Thyroid gland (tissue), 4 donors: ENCODE measurements at places on chromosomes 6 and 20. TPM values are rescaled to one million over a fixed set of nuclear protein-coding genes. Genes with fewer than 3 reads are reported as not detected.

The CALHM6 gene
- total RNA-seq = 1.3 TPM

The ATG5 gene
- total RNA-seq = 58.7 TPM

- H3K4me3 ChIP-seq = no peak overlapping the region
- H3K4me1 ChIP-seq = peaks cover 24% of the 10 kb centered on the region
- no peak overlapping the region for H3K27ac ChIP-seq
- no peaks in the 10 kb centered on the region for H3K27me3 ChIP-seq
Measured at GRCh38 chr6:43825187-43826115, 55.4 kb downstream of the VEGFA start.

GRCh38 chr6:44630125-44631028 lies 242.9 kb downstream of the CDC5L start:
- no peak overlapping the region for H3K4me3 ChIP-seq
- no peaks in the 10 kb centered on the region for H3K4me1 ChIP-seq

DNA sequence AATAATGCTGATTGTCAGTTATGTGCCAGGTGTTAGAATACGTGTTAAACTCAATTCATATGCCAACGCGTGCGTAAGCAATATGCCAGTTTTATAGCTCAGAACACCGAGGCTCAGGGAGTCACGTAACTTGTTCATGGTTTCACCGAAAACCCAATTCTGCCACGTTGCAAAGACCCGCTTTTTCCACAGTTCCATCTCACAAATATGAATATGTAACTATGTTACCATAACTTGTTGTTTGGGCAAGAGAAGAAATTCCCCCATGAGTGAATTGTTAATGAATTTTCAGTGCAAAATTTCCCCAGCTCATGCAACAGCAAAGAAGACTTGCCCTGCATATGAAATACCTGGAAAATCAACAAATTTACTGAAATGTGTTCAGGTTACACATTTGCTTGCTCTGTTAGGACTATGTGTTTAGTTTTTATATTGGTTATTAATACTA lies 30.1 kb downstream of the SF3B5 start:
- no peaks in the 10 kb centered on the region for H3K4me1 ChIP-seq
- DNase-seq = no peak
- no peaks in the 10 kb centered on the region for H3K36me3 ChIP-seq
- no peak overlapping the region for H3K27ac ChIP-seq

GRCh38 chr6:26064619-26065257 lies 22.5 kb upstream of the HFE start:
- H3K27me3 ChIP-seq = no peaks in the 10 kb centered on the region
- H3K27ac ChIP-seq = no peak overlapping the region
- peak; percentile 17 for DNase-seq
- no peaks in the 10 kb centered on the region for H3K4me1 ChIP-seq

DNA sequence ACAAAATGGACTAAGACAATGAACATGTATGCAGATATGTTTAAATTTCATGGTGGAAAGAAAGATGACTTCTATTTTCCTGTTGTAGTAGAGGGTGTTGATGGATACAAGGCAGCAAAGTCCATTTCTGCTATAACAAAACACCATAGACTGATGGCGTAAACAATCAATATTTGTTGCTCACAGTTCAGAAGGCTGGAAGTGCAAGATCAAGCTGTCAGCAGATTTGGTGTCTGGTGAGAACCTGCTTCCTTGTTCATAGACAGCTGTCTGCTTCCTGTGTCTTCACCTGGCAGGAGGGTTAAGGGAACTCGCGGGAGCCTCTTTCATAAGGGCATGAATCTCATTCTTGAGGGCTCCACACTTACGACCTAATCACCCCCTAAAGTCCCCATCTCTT lies 83.0 kb upstream of the ELOVL5 start:
- no peak overlapping the region for H3K27ac ChIP-seq
- no peaks in the 10 kb centered on the region for H3K36me3 ChIP-seq
- no peak for DNase-seq

- no peaks in the 10 kb centered on the region for H3K36me3 ChIP-seq
- H3K4me1 ChIP-seq = peaks cover 5% of the 10 kb centered on the region
- H3K4me3 ChIP-seq = no peak overlapping the region
Measured at GRCh38 chr6:80456724-80457438, 350.4 kb downstream of the BCKDHB start.

- no peak overlapping the region for H3K4me3 ChIP-seq
- DNase-seq = no peak
- peaks cover 3% of the 10 kb centered on the region for H3K36me3 ChIP-seq
Measured at GRCh38 chr6:131172222-131172621, 37.0 kb downstream of the AKAP7 start.

The TINAG gene
- total RNA-seq = not detected

The SLC26A8 gene
- total RNA-seq = 0.13 TPM

GRCh38 chr20:16158090-16158975 lies 414.9 kb downstream of the KIF16B start:
- no peak overlapping the region for H3K4me3 ChIP-seq
- no peak overlapping the region for H3K27ac ChIP-seq
- DNase-seq = no peak
- H3K4me1 ChIP-seq = no peaks in the 10 kb centered on the region
- H3K36me3 ChIP-seq = no peaks in the 10 kb centered on the region
- H3K27me3 ChIP-seq = no peaks in the 10 kb centered on the region

DNA sequence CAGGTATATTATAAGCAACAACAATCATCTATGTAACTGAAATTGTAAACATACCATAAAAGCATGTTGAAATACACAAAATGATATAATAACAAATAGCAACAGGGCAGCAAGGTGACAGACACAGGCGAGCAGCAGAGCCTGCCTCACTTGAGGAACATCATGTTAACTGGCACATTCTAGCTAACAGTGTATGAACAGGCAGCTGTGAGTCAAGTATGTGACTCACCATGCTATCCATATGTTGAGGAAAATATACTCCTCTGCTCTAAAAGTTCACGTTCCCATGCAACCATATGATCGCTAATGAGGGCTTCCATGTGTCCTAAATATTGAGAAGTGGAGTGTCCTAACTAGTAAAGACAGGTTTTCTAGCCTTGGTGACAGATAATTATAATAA lies 18.4 kb downstream of the SERAC1 start:
- no peak overlapping the region for H3K4me3 ChIP-seq
- no peak overlapping the region for H3K27ac ChIP-seq
- no peaks in the 10 kb centered on the region for H3K4me1 ChIP-seq
- peaks cover 10% of the 10 kb centered on the region for H3K36me3 ChIP-seq
- no peaks in the 10 kb centered on the region for H3K27me3 ChIP-seq
- no peak for DNase-seq

DNA sequence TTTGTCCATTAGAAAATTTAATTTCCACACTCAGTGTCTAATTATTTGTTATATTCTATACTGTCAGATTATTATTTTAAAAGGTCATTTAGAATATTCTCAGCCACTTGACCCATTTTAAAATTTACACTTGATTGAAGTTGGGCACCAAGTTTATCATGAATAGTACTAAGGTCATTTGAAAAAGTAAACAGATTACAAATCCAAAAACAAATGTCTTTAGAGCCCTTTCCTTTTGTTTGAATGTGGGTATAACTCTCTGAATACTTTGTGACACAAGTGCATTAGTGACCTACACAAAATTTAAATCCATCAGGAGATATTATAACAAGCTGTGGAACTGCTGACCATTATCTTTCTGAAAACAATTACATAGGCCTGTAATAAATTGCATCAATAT lies 11.3 kb downstream of the HIVEP2 start:
- no peaks in the 10 kb centered on the region for H3K27me3 ChIP-seq
- H3K4me1 ChIP-seq = peaks cover 9% of the 10 kb centered on the region
- no peaks in the 10 kb centered on the region for H3K36me3 ChIP-seq
- no peak for DNase-seq

DNA sequence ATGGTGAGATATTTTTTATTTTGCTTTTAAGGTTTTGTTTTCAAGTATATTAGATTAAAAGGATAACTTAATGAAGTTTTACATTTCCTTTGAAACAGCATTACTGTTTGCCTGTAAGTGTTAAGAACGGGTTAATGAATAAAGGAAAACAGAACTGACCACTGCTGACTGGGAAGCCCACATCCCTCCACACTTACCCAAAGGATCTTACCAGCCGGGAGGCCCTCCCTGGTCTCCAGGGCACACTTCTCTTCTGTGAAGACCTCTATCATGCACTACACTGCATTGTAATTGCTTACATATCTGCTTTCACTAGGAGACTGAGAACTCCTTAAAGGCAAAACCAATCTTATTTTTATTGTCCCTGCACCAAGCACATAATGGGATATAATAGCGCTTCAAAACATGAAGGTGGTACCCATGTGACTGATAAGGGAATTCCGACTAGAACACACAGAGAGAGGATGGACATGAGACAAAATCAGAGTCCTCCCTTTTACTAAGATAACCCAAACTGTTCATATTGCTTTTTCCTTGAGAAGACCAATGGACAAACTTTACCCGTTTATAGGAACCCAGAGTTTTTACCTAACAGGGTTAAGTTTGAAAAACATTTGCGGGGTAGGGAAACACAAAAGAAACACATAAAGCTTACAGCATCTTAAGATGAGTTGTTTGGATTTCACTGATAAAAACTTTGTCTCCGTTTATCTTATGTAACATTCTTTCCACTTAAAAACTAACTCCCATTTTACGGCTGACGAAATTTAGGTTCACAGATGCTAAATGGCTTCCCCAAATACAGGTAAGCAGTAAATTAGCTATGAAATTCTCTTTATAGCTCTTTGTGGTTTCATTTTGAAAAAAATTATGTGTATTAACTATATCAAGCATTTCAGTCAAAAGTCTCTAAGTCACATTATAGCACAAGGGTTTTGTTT lies 8.7 kb downstream of the EZR start:
- H3K27ac ChIP-seq = peak overlapping the region; percentile 69
- no peak for DNase-seq
- H3K36me3 ChIP-seq = no peaks in the 10 kb centered on the region

The RNF114 gene
- total RNA-seq = 175 TPM

The NTSR1 gene
- total RNA-seq = not detected

- H3K27ac ChIP-seq = no peak overlapping the region
- no peaks in the 10 kb centered on the region for H3K27me3 ChIP-seq
- H3K4me3 ChIP-seq = no peak overlapping the region
- H3K36me3 ChIP-seq = peaks cover 23% of the 10 kb centered on the region
Measured at GRCh38 chr20:62159839-62160238, 16.3 kb downstream of the SS18L1 start.

GRCh38 chr6:100809346-100809745 lies 71.8 kb downstream of the ASCC3 start:
- H3K4me3 ChIP-seq = no peak overlapping the region
- H3K27me3 ChIP-seq = no peaks in the 10 kb centered on the region
- H3K27ac ChIP-seq = no peak overlapping the region
- no peaks in the 10 kb centered on the region for H3K4me1 ChIP-seq
- DNase-seq = no peak
- no peaks in the 10 kb centered on the region for H3K36me3 ChIP-seq

The HSPA1L gene
- 3.6 TPM for total RNA-seq

The SCAF8 gene
- total RNA-seq = 62.1 TPM

GRCh38 chr6:138278326-138278725 lies 60.0 kb upstream of the PBOV1 start:
- H3K4me1 ChIP-seq = peaks cover 2% of the 10 kb centered on the region
- H3K27me3 ChIP-seq = no peaks in the 10 kb centered on the region
- no peak overlapping the region for H3K4me3 ChIP-seq
- H3K27ac ChIP-seq = no peak overlapping the region

- DNase-seq = no peak
- peaks cover 11% of the 10 kb centered on the region for H3K4me1 ChIP-seq
- no peak overlapping the region for H3K4me3 ChIP-seq
- peak overlapping the region; percentile 67 for H3K27ac ChIP-seq
- no peaks in the 10 kb centered on the region for H3K27me3 ChIP-seq
Measured at GRCh38 chr6:148472171-148473105, 129.8 kb downstream of the SASH1 start.

- no peak overlapping the region for H3K27ac ChIP-seq
- no peaks in the 10 kb centered on the region for H3K36me3 ChIP-seq
- H3K27me3 ChIP-seq = no peaks in the 10 kb centered on the region
- DNase-seq = no peak
- H3K4me3 ChIP-seq = no peak overlapping the region
Measured at GRCh38 chr20:20827992-20828597, 115.7 kb upstream of the RALGAPA2 start.

DNA sequence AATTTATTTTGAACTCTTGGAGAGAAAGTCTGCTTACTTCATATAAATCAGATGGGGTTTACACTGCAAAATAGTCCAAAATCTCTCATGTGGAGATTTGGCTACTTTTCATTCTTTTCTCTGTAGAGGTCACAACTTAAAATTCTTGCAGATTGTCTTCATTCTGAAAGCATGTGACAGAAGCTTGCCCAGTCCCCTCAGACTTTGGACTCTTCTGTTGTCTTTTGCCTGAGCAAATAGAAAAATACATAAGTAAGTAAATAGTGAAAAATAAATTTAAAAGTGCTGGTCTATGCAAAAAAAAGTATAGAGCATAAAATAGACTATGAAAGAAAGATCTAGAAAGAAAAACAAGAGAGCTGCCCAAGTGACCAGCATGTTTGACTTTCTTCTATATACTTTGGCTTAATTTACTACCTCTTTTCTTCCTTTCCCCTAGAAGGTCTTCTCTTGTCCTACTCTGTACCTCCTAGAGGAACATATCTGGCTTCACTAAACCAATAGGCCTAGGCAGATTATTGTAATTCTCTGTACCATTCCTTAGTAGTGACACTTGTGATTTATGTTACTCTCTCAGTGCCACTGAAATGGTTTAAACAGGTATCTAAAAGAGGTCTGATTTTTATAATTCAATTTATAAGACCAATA lies 260.9 kb downstream of the TENT5A start:
- H3K27ac ChIP-seq = no peak overlapping the region
- no peaks in the 10 kb centered on the region for H3K4me1 ChIP-seq
- no peaks in the 10 kb centered on the region for H3K36me3 ChIP-seq
- no peak overlapping the region for H3K4me3 ChIP-seq
- DNase-seq = no peak

The BNIP5 gene
- total RNA-seq = not detected

The GTSF1L gene
- total RNA-seq = not detected

The CASS4 gene
- 1.6 TPM for total RNA-seq

The FRS3 gene
- total RNA-seq = 6.7 TPM

DNA sequence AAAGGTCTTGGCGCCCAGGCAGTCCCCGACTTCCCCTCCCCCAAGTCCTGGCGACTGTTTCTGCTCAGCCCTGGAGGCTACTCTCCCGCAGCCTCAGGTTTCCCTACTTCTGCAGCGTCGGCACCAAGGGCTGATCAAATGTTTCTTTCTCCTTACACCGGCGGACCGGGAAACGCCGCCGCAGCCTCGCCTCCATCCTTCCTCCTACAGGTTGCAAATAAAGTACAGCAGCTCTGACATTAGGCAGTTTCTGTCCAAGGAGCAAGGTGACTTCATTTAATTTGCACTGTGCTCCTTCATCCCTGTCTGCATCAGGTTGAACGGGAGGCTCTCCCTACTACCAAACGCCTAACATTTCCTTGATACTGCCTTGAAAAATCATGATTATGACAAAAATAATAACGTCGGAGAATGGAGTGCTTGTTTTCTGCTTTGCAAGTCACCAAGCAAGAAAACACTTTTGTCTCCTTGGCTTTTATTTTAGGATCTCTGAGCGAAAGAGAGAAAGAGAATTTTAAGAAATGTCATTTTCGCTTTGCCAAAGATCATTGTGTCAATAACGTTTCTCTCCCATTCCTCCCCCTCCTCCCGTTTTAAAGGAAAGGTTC lies 1.0 kb downstream of the CLIC5 start:
- H3K4me3 ChIP-seq = peak overlapping the region; percentile 59
- H3K4me1 ChIP-seq = peaks cover 8% of the 10 kb centered on the region
- peak overlapping the region; percentile 67 for H3K27ac ChIP-seq
- H3K27me3 ChIP-seq = no peaks in the 10 kb centered on the region
- DNase-seq = peak; percentile 36
